ENCODE measurements at places on chromosomes 4 and X.

- DNase-seq = no peak
These were observed 70.2 kb upstream of the PLS3 start for GRCh38 chrX:115490814-115491213.

DNA sequence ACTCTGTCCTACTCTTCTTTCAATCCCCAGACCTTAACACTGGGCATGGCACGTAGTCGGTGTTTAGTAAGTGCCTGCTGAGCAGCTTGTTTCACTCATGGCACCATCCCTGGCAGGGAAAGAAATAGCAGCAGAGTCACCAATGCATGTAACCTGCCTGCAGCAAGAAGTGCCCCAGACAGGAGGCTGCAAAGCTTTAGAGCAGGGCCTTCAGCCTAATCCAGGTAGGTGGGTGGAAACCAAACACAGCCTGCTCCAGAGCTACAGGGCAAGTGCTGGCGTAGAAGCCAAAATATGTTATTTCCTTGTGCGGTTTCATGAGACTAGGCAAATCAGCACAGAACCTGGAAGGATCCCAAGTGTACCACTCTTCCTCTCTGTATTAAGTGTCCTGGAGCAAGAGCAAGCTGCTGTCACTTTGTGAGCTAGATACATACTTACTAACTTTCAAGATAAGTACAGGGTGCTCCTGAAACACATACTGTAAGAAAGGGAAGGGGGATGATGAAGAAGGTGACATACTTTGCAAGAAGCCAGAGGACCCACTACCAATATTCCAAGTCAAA lies 5.5 kb downstream of the PROM1 start:
- no peak for DNase-seq

GRCh38 chrX:76815754-76816153 lies 388.2 kb downstream of the MAGEE1 start:
- no peak for DNase-seq

GRCh38 chr4:168849030-168849675 lies 160.9 kb downstream of the CBR4 start:
- no peak for DNase-seq

DNA sequence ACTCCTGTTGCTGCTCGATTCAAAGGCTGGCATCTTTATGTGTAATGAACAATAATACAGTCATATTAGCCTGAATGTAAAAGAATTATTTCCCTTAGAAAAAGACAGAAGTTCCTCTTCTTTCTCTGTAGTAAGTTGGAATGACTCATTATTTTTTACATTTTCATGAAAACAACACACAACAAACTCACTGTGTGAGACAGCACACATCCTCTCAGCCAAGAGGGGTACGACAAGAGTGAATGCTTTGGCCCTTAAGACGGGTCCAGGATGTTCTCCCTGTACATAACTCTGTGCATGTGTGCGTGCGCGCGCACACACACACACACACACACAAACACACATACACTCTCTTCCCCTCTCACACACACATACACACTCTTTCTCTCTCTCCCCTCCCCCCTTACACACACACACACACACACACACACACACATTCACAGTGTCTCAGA lies 72.8 kb downstream of the MANBA start:
- DNase-seq = no peak

DNA sequence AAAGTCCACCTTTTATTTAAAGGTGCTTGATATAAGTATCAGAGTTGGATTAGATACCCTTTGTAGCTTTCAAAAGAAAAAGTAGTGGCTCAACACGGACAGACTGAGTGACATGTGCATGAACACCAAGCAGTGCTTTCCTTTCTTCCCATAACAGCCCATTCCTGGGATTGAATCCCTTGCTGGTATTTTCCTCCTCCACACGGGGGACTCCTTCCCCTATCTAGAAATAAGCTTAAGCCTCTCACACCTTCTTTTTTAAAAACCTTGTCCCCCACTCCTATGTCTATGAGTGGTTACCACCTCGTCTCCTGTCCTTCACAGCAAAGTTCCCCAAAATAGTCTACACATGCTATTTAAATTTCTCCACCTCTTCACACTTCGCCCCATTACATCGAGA lies 5.1 kb downstream of the AP1S2 start:
- no peak for DNase-seq

- DNase-seq = no peak
These were observed 372.7 kb downstream of the SH2D1A start for GRCh38 chrX:124719060-124719459.

DNA sequence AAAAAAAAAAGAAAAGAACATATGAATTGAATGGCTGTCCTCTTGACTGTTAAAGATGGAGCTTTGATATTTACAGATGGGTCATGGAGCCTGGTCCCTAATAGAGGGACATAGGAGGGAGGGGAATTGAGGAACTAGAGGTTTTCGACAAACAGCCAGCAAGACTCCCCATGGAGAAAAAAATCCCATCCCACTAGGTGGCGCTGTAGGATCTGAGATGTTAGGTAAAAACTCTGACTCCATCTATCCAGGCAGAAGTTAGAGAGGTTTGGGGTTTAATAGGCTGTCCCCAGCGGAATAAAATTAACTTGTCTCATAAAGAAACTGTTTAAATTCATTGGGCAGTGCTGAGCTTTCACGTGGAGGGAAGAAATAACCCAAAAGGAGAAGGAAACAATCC lies 45.9 kb downstream of the HMGB2 start:
- DNase-seq = no peak

GRCh38 chr4:165926307-165926706 lies 53.3 kb downstream of the TLL1 start:
- DNase-seq = no peak

GRCh38 chrX:44415639-44416386 lies 72.3 kb upstream of the EFHC2 start:
- no peak for DNase-seq

DNA sequence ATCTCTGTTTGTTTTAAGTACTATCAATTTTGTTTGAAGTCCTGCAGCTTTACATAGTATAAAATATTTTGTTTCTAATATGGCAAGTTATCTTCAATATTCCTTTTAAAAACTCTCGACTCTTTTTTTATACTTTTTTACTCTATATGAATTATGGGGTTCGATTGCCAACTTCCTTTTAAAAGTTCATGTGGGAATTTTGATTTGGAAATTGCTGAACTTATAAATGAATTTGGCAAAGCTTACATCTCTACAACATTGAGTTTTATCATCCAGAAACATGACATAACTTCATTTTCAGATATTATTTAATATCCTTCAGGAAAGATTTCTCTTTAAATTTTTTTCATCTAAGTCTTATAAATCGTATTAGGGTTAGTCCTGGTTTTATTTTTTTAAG lies 60.8 kb downstream of the ASB9 start:
- no peak for DNase-seq

GRCh38 chr4:34269613-34270012 lies 1974.7 kb downstream of the ARAP2 start:
- no peak for DNase-seq

DNA sequence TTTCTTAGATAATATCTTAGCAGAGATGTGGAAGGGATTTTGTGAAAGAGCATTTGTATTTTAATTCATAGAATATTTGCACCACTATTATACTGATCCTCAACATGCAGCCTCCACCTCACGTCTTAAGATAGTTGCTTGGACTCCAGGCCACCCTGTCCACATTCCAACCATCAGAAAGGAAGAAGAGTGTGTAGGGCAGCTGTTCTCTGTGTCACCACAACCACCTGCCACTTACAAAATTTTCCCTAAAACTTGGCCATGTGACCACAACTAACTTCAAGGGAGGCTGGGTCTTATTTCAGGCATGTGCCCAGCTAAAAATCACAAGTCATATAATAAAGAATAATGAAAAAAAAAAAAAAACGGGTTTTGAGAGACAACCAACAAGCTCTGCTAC lies 528.1 kb downstream of the RAB28 start:
- no peak for DNase-seq
